NCI-H1105 treated with DMSO at 0.1 percent for 48 hours (cell line): ENCODE measurements at places on chromosomes 1 and 21.

- DNase-seq = no peak
Measured at GRCh38 chr21:44298301-44298700, 1.6 kb upstream of the PFKL start.

GRCh38 chr1:47948126-47948525 lies 49.1 kb downstream of the TRABD2B start:
- no peak for DNase-seq

DNA sequence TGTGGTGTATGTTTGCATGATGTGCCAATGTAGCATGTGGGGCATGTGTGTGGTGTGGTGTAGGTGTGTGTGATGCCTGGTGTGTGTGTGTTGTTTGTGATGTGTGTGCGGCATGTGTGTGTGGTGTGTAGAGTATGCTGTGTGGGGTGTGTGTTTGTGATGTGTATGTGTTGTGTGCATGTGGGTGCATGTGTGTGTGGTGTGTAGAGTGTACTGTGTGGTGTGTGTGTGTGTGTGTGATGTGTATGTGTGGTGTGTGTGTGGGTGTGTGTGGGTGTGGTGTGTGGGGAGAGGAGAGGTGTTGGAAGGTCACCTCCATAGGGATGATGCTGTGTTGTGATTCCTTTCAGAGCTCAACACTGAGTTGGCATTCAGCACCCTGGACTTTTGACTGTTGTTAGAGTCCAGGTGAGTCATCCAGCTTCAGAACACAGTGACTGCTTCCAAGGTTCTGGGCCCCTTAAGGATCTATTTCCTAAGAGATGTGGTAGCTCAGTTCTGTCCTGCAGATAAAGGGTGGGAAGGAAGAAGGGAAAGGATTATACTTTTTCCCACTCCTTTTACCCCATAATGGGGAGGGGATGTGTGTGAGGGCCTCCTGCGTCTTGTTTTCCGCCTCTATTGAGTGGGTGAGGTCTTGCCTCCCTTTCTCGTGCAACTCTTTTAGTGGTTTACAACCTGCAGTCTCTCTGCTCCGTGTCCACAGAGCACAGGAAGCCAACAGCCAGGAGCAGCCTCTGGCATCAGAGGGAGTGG lies 47.6 kb downstream of the RHOU start:
- DNase-seq = no peak

- no peak for DNase-seq
Measured at GRCh38 chr1:145926686-145927062, 610 bp downstream of the RBM8A start.

DNA sequence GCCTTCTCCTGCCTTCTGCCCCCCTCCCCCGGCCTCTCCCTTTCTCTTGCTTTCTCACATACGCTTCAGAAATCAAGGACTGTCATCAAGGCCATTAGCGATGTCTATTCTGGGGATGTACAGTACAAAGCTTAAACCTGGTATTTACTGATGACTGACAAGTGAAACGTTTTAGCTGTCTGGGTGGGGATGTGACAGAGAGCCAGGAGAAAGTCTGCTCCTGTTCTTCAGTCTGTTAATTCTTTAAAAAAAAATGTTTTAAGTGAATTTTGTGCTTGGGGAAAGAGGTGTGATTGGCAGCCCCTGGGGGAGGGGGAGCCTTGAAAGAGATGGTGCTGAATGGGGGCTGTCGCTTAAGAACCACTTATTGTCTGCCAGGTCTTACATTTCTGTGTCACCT lies 283.0 kb upstream of the PLXNA2 start:
- DNase-seq = no peak

DNA sequence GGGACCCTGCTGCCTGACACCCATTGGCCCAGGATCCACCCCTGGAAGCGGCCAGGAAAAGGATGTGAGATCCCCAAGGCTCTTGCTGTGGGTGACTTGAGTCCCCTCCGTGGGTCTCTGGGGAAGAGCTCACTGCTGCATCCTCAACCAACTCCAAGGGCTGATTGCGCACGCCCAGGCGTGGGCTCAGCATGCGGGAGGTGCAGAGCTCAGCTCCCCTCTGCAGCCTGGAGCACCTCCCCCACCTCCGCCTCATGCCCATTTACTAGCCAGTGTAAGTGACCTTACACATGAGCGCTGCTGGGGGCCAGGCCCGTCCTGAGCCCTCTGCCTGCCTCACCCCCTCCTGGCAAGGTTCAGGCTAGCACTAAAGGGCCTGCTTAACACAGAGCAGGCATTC lies 138.4 kb upstream of the VAMP3 start:
- no peak for DNase-seq

DNA sequence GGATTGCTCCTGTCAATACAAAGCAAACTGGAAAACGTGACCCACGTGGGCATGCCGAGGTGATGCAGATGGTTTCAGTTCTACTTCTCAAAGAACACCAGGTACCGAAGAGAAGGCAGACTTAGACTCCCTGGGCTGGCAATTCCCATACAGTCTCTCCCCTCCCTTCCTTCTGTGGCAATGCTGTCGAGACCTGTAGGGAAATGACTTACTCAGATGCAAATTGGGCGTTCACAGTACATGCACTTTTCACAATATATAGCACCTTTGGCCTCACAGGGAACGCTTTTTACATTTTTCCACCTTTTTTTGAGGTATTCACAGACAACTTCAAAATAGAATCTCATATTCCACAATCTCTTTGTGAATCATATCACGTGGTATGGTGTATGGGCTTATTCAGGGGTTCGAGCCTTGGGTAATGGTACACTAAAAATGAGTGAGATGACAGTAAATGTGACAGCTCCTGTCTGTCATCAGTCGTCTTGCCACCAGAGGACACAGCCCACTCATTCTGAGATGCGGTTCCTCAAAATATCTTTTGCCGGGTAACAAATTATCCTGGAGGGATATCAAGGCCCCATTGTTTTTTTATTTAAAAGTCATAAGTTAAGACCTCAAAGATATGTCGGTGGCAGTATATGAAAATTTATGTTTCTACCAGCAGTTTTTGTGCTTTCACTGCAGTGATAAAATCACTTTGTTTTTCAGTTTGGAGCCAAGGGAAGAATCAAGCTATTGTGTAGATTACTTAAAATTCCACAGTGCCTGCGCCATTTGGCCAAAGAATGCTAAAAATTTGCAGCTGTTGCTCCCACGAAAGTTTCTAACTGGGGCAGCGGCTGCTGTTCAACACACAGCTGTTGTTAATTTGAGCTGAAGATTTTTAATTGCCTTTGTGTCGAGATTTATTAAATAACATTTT lies 168.4 kb downstream of the ZZZ3 start:
- DNase-seq = no peak

DNA sequence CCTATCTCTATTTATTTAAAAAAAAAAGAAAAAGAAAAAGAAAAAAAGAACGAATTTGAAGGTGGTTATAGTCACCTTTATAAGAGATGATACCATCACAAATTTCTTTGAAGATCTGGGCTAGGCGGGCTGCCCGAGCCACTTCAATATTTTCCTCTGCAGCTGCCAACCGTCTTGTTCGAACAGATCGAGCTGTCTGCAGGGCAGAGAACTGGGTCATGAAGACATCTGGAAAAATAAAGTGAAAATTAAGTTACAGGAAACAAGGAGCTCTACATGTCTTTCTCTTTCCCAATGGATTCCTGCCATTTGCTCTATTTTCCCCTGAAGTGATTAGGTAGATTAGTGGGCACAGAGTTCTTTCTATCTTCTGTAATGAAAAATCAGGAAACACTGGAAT lies 31.9 kb downstream of the RUSC1 start:
- DNase-seq = no peak

DNA sequence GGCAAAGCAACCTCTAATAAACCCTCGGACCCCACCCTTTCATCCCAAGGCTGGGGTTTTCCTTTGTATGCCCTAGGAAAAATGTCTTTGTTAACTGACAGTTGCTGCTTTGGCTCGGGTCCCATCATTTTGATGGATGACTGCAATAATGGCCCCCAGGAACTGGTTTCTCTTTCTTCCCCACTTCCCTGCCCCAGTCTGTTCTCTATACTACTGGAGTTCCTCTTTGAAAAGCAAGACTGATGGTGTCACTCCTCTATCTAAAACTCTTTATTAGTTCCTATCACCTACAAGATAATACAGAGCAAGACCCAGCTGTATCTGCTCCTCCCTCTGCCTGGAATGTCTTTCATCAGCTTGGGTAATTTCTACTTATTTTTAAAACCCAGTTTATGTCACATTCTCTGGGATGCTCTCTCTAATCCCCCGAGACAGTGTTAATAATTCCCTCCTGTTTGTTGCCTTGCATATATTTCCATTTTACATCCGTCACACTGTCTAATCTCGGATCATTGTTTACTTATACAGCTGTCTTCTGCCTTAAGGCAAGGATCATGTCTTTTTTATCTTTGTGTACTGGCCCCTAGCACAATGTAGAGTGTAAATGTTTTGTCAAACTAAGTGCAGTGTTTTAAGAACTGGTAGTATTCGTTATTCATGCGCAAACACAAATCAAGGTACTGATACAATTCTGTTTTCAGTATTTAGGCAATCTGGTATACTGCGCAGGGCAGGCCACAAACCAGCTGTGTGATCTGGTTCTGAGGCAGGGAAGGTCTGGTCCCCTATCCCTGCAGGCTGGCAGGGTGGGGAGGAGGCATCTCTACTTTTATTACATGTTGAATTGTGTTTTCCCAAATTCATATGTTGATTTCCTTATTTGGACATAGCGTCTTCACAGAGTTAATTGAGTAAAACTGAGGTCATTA lies 16.1 kb downstream of the SLAMF1 start:
- DNase-seq = no peak
